ENCODE measurements at places on chromosomes 3 and 15.

DNA sequence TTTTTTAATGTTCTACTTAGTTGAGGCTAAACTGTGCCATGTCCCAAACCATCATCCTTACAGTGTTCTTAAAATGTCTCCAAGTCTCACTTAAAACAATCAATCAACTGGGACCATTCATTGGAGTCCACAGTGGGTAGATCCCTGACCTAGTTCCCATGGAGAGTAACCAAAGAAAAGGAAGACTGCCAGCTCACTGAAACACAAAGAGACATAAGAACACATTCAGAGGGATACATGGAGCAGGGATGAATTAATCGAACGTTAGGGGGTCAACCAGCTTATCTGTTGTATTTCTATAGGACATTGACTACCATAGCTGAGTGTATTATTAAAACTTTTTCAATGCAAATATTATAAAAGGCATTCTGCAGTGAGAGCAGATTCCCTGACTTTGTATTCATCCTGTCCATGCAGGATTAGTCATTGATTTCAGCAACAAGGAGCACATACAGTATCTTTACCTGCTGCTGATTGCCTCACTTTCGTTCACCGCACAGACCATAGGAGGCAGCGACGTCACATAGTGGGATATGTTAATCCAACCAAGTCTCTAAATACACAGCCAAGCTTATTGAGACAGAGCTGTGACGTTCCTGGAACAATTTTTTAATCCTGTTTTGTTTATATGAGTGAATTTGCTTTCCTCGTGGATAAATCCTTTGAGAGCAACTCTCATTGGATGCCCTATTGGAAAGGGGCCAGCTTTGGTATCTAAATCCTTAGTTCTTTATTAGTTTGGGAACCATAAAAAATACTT lies 364.9 kb upstream of the RBMS3 start:
- peak; percentile 16 for DNase-seq

GRCh38 chr3:8490079-8490552 lies 11.5 kb upstream of the LMCD1 start:
- no peak for DNase-seq

GRCh38 chr3:157271283-157271882 lies 111.4 kb upstream of the CCNL1 start:
- no peak for DNase-seq

DNA sequence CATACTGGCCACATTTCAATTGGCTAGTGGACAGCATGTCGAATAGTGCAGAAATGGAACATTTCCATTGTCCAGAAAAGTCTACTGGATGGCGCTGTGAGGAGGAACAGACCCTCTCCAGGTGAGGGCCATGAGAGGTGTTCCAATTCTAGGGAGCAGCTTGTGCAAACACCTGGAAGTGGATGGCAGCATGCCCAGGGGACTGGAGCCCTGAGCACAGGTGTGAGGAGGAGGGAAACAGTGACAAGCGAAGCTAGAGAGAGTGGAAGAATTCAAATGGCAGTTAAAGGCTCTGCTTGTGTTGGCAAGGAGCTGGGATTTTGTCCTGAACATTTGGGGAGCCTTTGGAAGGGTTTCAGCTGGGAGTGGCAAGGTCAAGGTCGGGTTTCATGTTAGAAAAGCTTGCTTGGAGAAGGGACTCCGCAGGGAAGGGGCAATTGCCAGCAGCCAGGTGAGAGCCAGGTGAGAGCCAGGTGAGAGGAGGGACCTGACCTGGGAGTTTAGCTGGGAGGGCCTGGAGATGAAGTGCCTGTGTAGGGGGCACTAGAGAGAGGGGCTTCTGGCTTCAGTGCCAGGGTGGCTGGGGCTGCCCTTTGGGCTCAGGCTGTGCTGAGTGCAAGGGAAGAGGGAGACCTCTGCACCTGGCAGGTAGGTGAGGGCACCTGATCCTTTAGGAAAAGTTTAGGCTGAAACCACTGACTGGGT lies 93.8 kb downstream of the LINGO1 start:
- no peak for DNase-seq

DNA sequence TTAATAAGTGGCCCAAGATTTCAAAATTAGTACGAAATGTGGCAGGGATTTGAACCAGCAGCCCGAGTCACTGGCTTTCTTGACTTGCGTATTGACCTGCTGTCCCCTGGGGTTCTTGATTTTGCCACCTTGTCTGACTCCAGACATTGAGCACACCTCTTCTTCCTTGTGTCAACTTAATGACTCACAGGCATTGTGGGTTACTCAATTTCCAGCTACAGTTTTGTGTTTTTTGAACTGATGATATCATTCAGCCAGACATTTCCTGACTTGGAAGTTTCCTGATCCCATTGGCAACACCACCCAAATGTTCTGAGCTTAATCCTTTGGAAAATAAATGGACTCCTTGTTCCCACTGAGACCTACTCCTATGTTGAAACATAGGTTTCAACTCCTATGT lies 64.2 kb downstream of the MOBP start:
- no peak for DNase-seq

DNA sequence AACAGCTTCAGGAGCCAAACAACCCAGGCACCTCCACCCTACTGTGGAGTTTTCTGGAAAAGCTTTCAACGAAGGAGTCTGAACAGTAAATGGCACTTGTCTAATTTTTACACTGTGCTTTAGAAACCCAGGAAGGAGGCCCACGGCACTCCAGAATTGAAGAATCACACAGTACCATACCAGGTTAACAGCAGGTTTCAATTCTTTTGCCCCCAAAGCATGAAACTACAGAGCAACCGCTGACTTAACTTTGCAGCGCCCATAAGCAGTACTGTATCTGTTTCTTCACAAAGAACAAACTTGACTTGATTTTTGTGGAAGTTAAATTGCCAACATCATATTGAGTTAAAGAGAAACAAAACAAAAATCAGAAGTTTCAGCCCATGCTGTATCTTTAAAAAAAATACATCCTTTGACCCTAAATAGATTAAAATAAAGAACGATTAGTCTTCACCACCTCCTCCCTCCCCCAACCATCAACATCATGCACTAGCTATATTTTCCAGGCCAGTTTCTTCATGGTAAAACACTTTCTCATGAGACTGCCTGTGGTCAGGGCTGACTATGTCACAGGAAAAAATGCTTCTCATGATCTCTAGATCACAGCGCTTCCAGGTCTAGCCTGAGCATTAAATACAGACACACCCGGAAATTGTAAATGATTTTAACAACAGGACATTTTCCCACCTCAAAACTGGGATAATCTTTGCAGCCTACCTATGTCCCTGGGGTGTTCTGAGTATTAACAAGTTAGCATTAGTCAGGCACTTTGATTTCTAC lies 456.3 kb downstream of the FOXP1 start:
- DNase-seq, result no peak

GRCh38 chr3:186458306-186459107 lies 85.7 kb downstream of the CRYGS start:
- DNase-seq, result no peak

- no peak for DNase-seq
These were observed 30.2 kb downstream of the ITGA11 start for GRCh38 chr15:68401496-68402431.

- DNase-seq, result no peak
These were observed 755 bp downstream of the PTPN9 start for GRCh38 chr15:75578173-75578947.

DNA sequence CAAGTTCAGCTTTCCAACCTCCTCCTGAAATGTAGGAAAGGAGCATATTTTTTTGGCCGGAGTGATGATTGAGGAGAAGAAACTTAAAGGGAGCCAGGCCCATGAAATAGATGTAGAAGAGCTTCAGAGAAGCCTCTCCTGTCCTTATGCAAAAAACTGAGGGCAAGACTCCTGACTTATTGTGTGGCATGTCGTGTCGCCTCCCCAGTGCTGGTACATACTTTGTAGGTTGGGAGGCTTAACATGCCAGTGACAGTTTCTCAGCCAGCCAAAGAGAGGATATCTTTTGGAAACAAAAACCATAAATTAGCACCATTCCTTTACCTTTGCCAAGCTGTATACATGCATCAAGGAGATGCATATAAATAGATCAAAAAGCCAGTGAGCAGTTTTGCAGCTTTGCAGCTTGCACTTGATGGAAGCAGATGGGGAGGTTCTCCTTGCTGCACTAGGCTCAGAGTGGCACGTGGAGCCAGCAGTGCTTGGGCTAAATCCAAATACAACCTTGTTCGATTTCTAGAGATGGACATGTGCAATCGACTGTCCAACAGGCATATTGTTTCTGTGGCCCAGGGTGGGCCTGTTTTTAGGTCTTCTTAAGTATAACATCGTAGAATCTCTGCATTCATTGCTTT lies 10.2 kb downstream of the SLCO3A1 start:
- peak; percentile 60 for DNase-seq

GRCh38 chr3:175002732-175003143 lies 143.6 kb downstream of the NAALADL2 start:
- no peak for DNase-seq

- peak; percentile 87 for DNase-seq
These were observed 542.9 kb downstream of the FHIT start for GRCh38 chr3:60708191-60708975.

DNA sequence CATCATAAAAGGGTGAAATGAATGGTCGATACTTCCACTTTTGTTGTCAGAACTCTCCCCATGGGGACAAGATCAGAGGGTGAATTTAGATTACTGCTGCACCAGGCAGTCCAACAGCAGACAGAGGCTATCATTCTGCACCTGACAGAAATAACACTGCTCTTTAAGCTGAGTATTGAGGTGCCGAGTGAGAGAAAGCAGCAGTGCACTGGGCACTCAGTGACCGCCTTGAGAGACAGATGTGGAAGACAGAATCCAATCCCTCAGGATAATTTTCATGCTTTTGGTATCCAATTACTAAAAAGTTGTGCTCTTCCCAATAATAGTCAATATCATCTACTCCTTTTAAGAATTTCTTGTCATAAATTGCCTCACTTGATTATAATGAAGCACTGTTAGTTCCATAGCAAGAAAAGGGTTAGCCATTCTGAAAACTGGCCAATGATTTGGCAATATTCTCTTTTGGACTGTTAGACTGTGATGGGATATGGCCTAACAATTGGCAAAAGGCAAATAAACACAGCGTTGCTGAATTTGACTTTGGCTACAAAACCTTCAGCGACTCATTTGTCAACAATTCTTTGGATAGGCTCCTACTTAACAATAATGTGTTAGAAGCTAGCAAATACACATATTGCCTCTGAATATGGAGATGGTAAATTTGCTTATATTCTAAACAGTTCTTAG lies 5.5 kb downstream of the FGF7 start:
- no peak for DNase-seq

GRCh38 chr15:79736435-79737000 lies 160.3 kb downstream of the MTHFS start:
- DNase-seq, result no peak

GRCh38 chr3:10520072-10520471 lies 14.7 kb upstream of the ATP2B2 start:
- DNase-seq, result no peak

GRCh38 chr15:96170979-96171739 lies 159.3 kb upstream of the NR2F2 start:
- no peak for DNase-seq

- DNase-seq, result no peak
These were observed 29.8 kb upstream of the DLG1 start for GRCh38 chr3:197328198-197328597.

GRCh38 chr3:68953816-68954444 lies 21.6 kb upstream of the TAFA4 start:
- DNase-seq, result no peak

GRCh38 chr3:41236228-41236627 lies 36.9 kb downstream of the CTNNB1 start:
- no peak for DNase-seq

- no peak for DNase-seq
These were observed 3.8 kb upstream of the LMAN1L start for GRCh38 chr15:74808840-74809229.

GRCh38 chr3:66406163-66406562 lies 94.7 kb downstream of the LRIG1 start:
- DNase-seq, result no peak

DNA sequence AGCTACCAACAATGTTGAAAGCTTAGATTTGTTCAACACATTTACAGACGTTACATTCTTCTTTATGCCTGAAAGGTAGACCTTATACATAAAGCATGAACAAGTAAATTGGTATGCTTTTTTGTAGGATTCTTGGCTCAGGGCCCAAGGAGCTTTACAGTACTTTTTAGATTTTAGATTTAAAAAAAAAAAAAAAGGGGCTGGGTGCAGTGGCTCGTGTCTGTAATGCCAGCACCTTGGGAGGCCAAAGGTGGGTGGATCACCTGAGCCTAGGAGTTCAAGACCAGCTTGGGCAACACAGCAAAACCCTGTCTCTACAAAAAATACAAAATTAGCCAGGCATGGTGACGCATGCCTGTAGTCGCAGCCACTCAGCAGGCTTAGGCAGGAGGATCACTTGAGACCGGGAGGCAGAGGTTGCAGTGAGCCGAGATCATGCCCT lies 39.7 kb downstream of the MEF2A start:
- DNase-seq, result no peak

- no peak for DNase-seq
These were observed 28.6 kb downstream of the IQSEC1 start for GRCh38 chr3:13044496-13045240.

- DNase-seq, result no peak
These were observed 25.8 kb downstream of the LRTM1 start for GRCh38 chr3:54901906-54902685.

- DNase-seq, result no peak
These were observed 775.4 kb upstream of the ROBO1 start for GRCh38 chr3:80543154-80543553.

DNA sequence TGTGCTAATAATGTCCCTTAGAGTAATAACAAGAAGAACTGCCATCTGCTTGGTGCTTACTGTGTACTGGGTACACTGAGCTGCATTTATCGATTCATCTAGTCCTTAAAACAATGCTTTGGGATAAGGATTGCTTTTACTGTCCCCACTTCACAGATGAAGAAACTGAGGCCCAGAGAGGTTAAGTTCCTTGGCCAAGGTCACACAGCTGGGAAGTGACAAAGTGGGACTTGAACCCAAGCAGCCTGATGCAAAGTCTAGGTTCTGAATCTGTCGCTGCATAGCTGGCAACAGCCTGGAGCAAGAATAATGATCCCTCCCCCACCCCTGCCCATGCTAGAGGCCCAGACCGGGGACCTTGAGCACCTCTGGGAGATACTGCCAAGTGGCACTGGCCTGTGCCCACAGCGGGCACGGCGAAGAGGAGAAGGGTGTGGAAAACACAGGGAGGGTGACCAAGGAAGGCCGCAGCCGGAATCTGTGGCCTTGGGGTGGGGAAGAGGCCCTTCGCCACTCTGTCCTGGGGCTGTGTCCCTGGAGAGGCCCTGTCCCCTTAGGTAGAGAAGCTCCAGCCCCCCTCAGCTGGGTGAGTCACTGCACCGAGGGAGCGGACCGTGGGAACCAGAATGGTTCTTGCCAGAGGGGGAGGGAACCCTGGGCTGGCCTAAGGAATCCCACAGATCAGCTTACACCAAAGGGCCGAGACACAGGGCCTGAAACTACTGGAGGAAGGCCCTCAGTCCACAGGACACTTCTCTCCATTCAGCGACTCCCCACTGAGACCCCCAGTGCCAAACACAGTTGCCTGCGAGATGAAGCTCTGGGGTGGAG lies 3.5 kb downstream of the PLXND1 start:
- no peak for DNase-seq

GRCh38 chr15:63599401-63600000 lies 2.3 kb downstream of the FBXL22 start:
- peak; percentile 53 for DNase-seq

GRCh38 chr15:47857776-47858167 lies 140.5 kb downstream of the SEMA6D start:
- no peak for DNase-seq

All from NCI-H446 (cell line).